ENCODE measurements at places on chromosomes 6 and 20.

- no peak for DNase-seq
Observed at GRCh38 chr20:21643417-21643816, 62.0 kb upstream of the PAX1 start.

DNA sequence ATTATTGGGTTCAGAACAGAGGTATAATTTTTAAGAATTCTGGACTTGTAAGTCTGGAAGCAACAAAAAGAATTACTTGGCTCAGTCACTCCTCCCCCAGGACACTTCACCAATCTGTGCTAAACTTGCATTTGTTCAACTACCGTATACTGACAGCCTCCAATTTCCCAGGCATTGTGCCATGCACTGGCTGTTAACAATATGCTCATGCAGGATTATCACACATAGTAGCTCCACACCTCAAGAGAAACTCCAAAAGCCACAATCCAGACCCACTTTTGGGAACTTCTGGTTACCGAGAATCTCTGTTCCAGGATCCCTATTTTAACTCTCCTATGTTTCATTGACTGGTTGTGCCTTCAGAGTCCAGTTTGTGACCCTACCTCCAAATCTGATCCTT is 7.7 kb downstream of the ADGRF1 start:
- DNase-seq: no peak

DNA sequence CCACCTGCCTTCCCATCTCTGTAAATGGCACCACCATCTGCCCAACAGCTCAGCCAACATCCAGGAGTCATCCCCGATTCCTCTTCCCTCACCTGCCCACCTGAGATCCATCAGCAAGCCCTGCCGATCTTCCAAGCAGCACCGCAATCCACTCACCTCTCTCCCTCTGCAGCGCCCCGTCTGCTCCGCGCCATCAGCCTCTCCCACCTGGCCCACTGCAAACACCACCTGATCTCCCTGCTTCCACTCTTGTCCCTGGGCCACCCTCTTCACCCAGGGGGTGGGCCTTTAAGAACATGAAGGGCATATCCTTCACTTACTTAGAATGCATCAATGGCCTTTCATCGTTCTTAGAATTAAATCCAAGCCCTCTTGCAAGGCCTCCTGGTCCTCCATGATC is 457.3 kb upstream of the SULF2 start:
- no peak for DNase-seq

DNA sequence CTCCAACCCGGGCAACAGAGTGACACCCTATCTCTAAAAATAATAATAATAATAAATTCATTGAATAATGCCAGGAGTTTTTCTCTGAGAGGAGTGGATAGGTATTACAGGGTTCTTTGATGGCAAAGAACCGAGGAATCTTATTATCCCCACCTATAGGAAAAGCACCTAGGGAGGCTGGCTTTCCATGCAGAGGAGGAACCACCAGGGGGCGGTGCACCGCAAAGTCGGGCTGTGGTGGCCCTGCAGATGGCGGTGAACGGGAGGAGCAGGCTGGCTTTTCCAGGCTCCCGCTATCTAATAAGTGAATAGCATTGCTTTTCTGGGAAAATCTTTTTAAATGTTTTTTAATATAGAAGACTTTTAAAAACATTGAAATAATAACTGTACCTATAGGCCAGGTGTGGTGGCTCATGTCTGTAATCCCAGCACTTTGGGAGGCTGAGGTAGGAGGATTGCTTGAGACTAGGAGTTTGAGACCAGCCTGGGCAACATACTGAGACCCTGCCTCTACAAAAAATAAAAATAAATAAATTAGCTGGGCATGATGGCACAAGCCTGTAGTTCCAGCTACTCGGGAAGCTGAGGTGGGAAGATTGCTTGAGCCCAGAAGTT is 864.2 kb downstream of the KIF16B start:
- peak; percentile 60 for DNase-seq

GRCh38 chr6:89008001-89008814 is 44.8 kb upstream of the RNGTT start:
- DNase-seq: no peak

DNA sequence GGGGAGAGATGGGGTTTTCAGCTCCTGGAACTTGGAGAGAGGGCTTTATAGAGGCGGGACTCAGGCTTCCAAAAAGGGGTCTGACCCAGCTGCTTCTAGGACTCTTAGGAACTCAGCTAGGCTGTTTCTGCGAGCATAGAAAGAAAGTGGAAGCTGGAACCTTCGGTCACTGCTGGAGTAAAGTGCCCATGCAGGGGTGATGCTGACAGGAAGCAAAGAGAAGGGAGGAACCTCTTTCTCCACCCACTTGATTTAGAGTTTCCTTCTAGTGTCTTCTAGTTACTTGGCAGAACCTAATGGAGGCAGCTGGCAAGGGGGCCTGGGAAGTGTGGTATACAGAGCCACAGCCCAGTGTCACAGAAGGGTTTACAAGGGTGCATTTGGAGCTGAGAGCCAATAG is 283.6 kb downstream of the QKI start:
- no peak for DNase-seq

DNA sequence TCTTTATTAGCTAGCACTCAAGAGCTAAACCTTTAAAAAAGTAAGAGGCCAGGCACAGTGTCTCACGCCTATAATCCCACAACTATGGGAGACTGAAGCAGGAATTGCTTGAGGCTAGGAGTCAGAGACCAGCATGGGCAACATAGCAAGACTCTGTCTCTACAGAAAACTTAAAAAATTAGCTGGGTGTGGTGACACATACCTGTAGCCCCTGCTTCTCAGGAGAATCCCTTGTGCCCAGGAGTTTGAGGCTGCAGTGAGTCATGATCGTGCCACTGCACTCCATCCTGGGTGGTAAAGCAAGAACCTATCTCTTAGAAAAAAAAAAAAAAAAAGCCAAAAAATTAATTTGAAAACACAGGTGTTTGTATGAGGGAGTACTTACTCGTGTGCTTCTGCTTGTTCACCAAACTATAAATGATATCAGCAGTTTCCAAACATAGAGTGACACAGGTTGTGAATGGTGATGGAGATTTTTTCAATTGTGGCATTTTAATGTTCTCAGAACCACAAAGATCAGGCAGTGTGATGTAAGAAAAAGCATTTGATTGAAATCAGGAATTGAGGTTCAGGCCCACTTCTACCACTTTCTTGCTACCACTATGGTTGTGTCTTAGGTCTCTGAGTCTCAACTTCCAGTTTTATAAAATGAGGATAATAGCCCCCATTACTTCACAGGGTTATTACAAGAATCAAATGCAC is 104.9 kb downstream of the FOXO3 start:
- DNase-seq: peak; percentile 26

DNA sequence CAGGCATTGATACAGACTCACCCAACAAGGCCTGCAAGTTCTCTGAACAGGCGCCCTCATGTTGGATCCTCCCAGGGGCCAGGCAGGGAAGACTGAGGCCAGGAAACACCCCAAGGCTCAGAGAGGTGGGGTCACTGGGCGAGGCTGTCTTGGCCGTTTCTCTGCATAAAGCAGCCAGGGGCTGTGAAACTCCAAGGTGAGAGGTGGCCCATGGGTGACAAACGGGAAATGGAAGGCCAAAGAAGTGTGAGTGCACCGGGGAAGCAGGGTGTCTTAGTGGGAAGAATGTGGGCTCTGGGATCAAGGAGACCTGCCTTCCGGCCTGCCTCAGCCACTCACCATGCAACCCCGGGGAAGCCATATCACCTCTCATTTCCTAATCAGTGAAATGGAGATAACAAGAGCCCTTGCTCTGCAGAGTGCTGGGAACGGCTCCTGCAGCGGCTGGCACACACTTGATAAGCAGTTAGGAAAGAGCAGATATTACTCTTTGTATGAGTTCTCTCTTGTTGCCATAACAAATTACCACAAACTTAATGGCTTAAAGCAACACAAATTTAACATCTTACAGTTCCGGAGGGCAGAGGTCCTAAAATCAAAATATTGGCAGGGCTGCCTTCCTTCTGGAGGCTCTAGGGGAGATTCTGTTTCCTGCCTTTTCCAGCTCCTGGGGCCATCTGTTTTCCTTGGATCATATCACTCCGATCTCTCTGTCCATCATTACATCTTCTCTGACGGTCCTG is 168.6 kb downstream of the NFATC2 start:
- DNase-seq: no peak

GRCh38 chr6:67131827-67132226 is 1424.8 kb upstream of the EYS start:
- DNase-seq: no peak

DNA sequence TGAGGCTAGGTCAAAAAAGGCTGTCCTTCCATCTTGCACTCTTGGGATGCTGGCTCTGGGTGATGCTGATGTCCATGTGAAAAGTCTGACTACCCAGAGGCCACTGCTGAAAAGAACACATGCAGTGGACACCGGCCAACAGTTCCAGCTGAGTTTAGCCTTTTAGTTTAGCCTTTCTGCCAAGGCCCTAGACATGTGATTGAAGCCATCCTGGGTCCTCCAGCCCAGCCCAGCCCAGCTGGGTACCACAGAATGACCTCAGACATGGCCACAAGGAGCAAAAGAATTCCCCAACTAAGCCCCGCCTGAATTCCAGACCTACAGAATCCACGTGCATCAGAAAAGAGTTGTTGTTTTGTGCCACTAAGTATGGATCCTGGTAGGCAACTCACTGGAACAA is 17.4 kb downstream of the PIGT start:
- DNase-seq: no peak

GRCh38 chr6:123873974-123874373 is 70.3 kb downstream of the NKAIN2 start:
- DNase-seq: no peak

DNA sequence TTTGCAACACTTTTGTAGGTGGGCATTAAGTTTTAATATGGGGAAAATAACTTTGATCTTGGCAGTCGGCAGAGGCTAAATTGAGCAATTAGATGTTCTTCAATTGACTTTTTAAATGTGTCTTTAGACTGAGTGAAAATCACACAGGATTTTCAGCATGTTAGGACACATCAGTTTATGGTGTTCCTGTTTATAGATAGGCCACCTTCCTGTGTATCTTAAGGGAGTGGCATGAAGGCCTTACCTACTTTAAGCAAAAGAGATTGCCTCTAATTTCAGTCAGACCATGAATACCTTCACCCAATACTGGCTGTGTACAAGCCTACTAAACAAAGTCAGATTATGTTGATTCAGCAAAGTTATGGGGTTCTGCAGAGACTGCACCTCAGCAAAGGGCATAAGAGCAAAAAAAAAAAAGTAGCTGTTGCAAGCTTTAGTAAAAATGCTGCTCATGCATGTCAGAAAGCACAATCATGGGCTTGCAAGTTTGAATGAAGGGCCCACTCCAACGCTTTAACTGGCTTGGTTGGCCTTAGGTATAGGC is 848.4 kb downstream of the PHF3 start:
- no peak for DNase-seq

DNA sequence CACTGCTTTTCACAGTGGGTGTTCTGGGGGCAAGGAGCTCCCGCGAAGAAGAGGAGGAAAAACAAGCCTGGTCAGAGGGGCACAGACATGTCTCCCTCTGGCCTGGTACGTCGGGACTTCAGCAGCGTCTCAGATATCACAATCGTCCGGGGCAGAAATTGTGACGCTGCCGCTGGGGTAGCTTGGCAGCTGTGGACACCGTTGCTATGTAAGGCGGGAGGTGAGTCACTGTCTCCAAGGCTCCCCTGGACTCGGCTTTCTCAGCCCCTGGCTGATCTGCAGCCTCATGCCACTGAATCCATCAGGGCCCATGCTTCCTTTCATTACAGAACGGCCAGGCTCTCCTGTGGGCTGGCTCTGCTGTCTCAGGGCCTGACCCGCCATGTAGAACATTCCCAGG is 98.7 kb downstream of the SULF2 start:
- DNase-seq: no peak

- peak; percentile 28 for DNase-seq
Observed at GRCh38 chr6:30985490-30985889, 2.0 kb downstream of the MUC21 start.

DNA sequence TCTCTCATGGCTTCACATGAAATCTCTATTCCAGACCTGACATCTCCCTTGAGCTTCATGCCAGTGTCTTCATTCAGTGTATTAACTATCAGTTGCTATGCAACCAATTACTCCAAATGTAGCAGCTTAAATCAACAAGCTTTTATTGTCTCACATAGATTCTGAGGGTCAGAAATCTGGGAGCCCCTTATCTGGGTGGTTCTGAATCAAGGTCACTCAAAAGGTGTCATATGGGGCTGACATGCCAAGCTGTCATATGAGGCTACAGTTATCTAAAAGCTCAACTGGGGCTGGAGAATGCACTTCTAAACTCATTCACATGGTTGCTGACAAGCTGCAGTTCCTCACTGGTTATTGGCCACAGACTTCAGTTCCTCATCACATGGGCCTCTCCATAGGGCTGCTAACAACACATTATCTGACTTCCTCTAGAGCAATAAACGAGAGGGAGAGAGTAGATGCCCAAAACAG is 7.3 kb upstream of the CGA start:
- no peak for DNase-seq

DNA sequence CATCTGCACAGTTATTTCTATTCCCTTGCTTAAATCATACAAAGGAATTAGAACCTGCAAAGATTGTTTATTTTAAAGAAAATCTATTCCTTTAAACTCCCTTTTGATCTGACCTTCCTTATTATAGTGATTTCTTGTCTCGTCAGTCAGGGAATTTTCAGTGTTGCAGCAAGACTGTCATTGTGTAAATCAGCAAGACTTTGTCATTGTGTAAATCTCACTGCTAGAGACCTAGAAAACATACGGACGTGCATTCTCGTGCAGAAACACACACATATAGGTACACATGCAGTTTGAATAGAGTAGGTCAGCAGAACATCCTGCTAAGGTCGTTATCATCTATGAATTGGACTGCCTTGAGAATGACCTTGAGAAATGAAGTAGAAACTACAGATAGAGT is 6.2 kb upstream of the SGK1 start:
- no peak for DNase-seq

GRCh38 chr6:20235041-20235440 is 22.8 kb upstream of the MBOAT1 start:
- DNase-seq: no peak

DNA sequence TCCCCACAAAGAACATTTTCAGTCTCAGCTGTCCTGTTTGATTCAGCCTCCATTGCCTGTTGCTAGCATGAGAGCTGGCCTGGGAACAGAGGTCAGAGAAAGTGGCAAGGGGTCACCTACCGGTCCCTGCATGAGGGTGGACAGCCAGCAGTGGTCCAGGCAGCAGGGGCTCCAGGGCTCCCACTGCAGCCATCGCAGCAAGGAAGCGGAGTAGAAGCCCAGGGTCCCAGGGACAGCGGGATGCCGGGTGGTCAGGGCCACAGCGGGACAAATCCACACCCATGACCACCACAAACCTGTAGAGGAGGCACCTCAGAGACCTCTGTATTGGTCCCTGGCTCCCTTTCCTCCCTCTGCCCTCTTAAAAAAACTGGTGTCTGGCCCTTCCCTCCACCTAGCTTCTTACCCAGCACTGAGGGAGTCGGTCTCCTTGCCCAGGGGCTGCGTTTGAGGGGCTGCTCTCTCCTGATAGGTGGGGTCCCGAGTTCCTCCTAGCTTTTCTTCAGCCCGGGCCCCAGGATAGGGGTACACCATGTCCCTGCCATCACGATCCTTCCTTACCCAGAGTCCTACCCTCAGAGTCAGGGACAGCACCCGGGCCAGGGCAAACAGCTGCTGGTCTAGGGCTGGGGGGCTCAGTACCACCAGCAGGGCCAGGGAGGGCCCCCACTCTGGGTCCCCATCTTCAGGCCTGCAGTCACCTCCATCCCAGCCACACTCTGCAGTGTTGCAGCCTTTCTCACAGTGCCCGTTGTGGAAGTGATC is 8.4 kb upstream of the GPSM3 start:
- no peak for DNase-seq
